ENCODE measurements at places on chromosomes 6 and 20. TPM values are rescaled to one million over a fixed set of nuclear protein-coding genes. Genes with fewer than 3 reads are reported as not detected.

Gene KCNS1
- not detected for total RNA-seq

Gene EYS
- under 0.01 TPM for total RNA-seq

Gene C20orf144
- total RNA-seq: not detected

Gene SNX5
- 64.8 TPM for total RNA-seq

Gene CYP39A1
- total RNA-seq: 7.0 TPM

Gene CHRNA4
- not detected for total RNA-seq

Gene TFAP2A
- 3.0 TPM for total RNA-seq

Gene SLC26A8
- total RNA-seq: not detected

Gene ZC3H12D
- total RNA-seq: 0.63 TPM

Gene C20orf202
- 0.17 TPM for total RNA-seq

Gene LTA
- not detected for total RNA-seq

Gene BPI
- total RNA-seq: not detected

Gene PI16
- total RNA-seq: 64.3 TPM

Gene ATP6V1G2
- total RNA-seq: 2.1 TPM

Gene GID8
- 30.1 TPM for total RNA-seq

Gene B3GAT2
- total RNA-seq: under 0.01 TPM

Gene SEMG1
- not detected for total RNA-seq

Gene FAM162B
- total RNA-seq: 9.3 TPM

Gene OR12D3
- not detected for total RNA-seq

Gene RBPJL
- not detected for total RNA-seq

Gene IMPG1
- not detected for total RNA-seq

Gene FOXQ1
- total RNA-seq: 2.7 TPM

Gene CNR1
- total RNA-seq: 7.1 TPM

Gene TCP11
- total RNA-seq: 0.83 TPM

Gene MUC22
- not detected for total RNA-seq

Gene KIAA1755
- 8.3 TPM for total RNA-seq

Gene CEP57L1
- 19.9 TPM for total RNA-seq

Gene GABRR1
- 0.13 TPM for total RNA-seq

Gene FOXC1
- total RNA-seq: 19.7 TPM

Gene OTOR
- total RNA-seq: not detected

Gene EHMT2
- total RNA-seq: 48.4 TPM

Gene GPX5
- not detected for total RNA-seq

Gene COL20A1
- not detected for total RNA-seq

Gene CCNC
- 50.7 TPM for total RNA-seq

Gene TFEB
- 24.2 TPM for total RNA-seq

Gene PSORS1C1
- total RNA-seq: 1.2 TPM

Gene GRM1
- total RNA-seq: not detected

Gene DAAM2
- total RNA-seq: 402 TPM

Gene SMIM28
- not detected for total RNA-seq

Gene RPS6KA2
- 126 TPM for total RNA-seq

Gene CGA
- not detected for total RNA-seq

Gene LY6G6C
- total RNA-seq: not detected

Gene GTF3C6
- 45.7 TPM for total RNA-seq

Gene PKHD1
- total RNA-seq: not detected

Gene COL9A3
- total RNA-seq: 22.4 TPM

Gene SIRPG
- not detected for total RNA-seq

Gene ZNF334
- 0.97 TPM for total RNA-seq

Gene PBOV1
- total RNA-seq: not detected

Gene RTEL1
- total RNA-seq: 8.4 TPM

Gene IP6K3
- 1.2 TPM for total RNA-seq

Gene TXLNB
- total RNA-seq: 2.3 TPM

Gene PTCHD4
- total RNA-seq: 1.7 TPM

Gene MUC21
- not detected for total RNA-seq

Gene ME1
- total RNA-seq: 18.1 TPM

Gene RGS17
- total RNA-seq: 0.83 TPM
